A549 (cell line): ENCODE measurements at places on chromosomes 4 and X. TPM values are rescaled to one million over a fixed set of nuclear protein-coding genes. Genes with fewer than 3 reads are reported as not detected.

DNA sequence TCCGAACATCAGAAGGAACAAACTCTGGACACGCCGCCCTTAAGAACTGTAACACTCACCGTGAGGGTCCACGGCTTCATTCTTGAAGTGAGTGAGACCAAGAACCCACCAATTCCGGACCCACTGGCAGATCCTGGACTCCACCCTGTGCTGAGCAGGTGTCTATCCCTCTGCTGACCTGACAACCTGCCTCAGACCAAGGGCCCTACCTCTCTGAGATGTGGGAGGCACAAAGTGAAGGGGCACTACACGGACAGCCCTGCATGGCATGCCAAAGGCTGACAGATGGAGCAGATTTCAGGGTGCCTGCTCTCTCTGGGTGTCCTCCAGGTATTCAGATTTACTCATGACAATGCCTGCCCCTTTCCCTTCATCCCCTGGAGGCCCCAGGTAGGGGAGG, 14.0 kb upstream of the HSFX1 start:
- DNase-seq = no peak

DNA sequence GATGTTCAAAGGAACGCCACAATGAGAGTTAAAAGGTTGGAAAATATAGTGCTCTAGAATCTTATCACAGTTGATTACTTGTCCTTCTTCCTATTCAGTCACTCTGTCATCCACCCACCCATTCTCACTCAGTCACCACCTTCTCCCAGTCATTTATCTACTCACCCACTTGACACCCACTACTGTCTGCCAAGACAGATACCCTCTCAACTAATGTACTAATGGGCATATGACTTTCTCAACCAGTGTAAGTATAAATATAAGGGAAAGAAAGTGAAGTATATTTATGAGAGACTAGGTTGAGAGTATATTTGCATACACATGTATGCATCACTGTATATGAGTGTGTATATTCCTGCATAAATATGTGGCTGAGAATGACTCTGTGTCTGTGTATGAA, 20.0 kb downstream of the MID2 start:
- DNase-seq = no peak

GRCh38 chrX:84187533-84188319, at the start of gene RPS6KA6:
Gene RPS6KA6 (minus strand): TSS chrX:84188199. CDS start chrX:84187899, 300 bp downstream.
- DNase-seq = peak; percentile 40

- DNase-seq = no peak
Measured at GRCh38 chr4:84530871-84531270, 31.8 kb upstream of the NKX6-1 start.

DNA sequence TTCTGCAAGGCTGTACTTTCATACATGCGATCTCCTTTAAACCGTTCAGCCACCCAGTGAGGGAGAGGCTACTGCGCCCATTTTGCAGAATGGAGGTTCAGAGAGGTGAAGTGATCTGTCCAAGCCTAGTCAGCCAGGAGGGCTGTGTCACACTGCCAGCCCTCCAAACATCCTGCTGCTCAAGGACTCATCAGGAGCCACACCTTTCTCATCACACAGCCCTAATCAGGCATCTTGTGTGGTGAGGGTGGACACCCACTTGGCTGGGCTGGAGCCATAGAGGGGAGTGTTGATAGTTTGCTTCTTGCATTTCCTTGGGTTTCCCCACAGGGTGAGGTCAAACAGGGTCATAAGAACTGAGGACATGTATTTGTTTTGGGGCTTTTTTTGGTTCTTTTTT, 5.4 kb upstream of the CXCR3 start:
- DNase-seq = no peak

Gene RAB9B
- 0.09 to 0.17 TPM (median 0.14 TPM) in 3 replicates for polyA plus RNA-seq

Gene ANXA10
- 2.8 to 4.0 TPM (median 3.1 TPM) in 3 replicates for polyA plus RNA-seq
